ENCODE measurements at places on chromosomes 13 and 19. TPM values are rescaled to one million over a fixed set of nuclear protein-coding genes. Genes with fewer than 3 reads are reported as not detected.

The STARD13 gene
- 0.02 TPM for total RNA-seq

- peaks cover 25% of the 10 kb centered on the region for H3K4me1 ChIP-seq
- H3K4me3 ChIP-seq = no peak overlapping the region
- peaks cover 27% of the 10 kb centered on the region for H3K36me3 ChIP-seq
- H3K27me3 ChIP-seq = no peaks in the 10 kb centered on the region
- H3K27ac ChIP-seq = no peak overlapping the region
These were observed 8.8 kb downstream of the DAZAP1 start for GRCh38 chr19:1416014-1416841.

The OVOL3 gene
- not detected for total RNA-seq

DNA sequence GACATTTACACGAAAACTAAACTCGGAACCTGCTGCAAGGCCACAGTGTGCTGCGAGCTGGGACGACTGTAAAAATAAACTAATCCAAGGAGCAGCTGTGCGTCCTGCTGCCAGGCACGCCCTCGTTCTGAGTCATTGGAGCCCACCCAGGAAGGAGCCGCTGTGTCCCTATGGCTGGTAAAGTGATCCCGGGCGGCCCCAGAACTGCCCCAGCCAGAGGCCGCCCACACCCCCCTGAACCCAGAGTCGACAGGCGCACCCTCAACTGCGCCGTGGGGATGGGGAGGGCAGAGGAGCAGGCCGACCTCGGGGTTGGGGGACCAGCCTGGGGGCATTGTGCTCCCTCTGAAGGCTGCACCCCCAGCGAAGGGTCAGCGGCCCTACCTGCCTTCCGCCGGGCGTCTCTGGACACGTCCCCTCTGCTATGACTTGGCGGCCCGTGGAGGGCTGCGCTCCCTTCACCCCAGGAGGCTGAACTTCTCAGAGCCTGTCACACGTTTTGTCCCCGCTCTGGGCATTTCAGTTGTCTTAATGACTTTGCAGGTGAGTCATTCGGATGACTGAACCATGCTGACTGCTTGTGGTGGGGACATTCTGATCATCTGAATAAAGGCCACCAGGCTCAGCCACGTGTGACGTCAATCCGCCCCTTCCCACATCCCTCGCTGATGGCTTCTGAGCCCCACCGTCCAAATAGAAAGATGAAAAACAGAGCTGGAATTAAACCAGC lies 42.7 kb downstream of the ADPRHL1 start:
- DNase-seq = no peak
- H3K4me1 ChIP-seq = no peaks in the 10 kb centered on the region
- no peaks in the 10 kb centered on the region for H3K27me3 ChIP-seq
- no peak overlapping the region for H3K27ac ChIP-seq
- H3K36me3 ChIP-seq = no peaks in the 10 kb centered on the region

GRCh38 chr19:33114312-33114711 lies 17.6 kb upstream of the WDR88 start:
- peaks cover 48% of the 10 kb centered on the region for H3K36me3 ChIP-seq
- DNase-seq = no peak
- H3K4me3 ChIP-seq = no peak overlapping the region
- no peaks in the 10 kb centered on the region for H3K27me3 ChIP-seq
- H3K4me1 ChIP-seq = no peaks in the 10 kb centered on the region
- no peak overlapping the region for H3K27ac ChIP-seq

GRCh38 chr19:18297308-18297707 lies 15.9 kb upstream of the JUND start:
- peaks cover 66% of the 10 kb centered on the region for H3K4me1 ChIP-seq
- no peak for DNase-seq
- peaks cover 3% of the 10 kb centered on the region for H3K36me3 ChIP-seq
- no peak overlapping the region for H3K27ac ChIP-seq
- no peaks in the 10 kb centered on the region for H3K27me3 ChIP-seq
- H3K4me3 ChIP-seq = no peak overlapping the region

The RASGRP4 gene
- 2.6 TPM for total RNA-seq

GRCh38 chr19:14779151-14779550 lies 791 bp upstream of the ADGRE2 start:
- no peak for DNase-seq
- H3K27me3 ChIP-seq = peaks cover 24% of the 10 kb centered on the region
- H3K36me3 ChIP-seq = no peaks in the 10 kb centered on the region
- H3K4me1 ChIP-seq = peaks cover 15% of the 10 kb centered on the region

DNA sequence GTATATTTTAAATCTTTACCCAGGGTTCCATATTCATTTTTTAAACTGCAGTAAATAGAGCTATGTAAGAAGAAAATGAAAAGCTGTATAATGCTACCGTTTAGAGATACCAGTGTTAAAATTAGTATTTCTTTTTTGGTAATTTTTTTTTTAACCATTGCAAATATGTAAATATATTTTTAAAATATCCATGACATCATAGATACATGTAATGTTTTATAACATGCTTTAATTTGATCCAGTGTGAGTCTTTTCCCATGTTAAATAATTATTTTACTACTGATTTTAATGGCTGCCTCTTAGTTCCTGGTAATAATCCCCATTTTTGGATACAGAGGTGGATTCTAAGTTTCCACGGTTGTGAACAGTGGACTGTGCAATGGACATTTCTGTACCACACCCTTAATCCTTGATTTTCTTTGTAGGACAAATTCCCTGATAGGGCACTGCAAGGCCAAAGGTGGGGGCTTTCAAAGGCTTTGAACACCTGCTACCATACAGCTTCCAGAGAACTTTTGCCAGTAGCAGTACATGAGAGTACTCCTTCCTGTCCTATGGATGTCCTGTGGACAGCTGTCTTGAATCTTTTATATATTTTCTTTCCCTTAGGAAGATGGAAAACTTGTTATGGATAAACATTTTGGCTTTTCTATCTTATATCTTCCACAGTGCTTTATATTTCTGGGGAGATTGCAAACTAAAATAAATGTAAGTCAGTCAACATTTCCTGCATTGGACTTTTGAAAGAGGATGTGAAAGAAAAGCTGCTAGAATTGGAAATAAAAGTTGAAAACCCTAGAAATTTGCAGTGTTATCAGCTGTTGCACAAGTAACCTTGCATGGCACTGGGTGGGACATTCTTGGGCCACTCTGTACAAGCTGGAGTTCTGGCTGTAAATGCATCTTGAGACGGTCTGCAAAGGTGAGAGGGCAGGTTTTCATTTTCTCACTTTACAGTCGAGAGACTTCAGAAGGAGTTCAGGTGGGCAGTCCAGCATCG lies 46.8 kb downstream of the ARHGEF7 start:
- no peak overlapping the region for H3K27ac ChIP-seq
- H3K4me1 ChIP-seq = peaks cover 26% of the 10 kb centered on the region
- H3K27me3 ChIP-seq = no peaks in the 10 kb centered on the region

- peaks cover 19% of the 10 kb centered on the region for H3K27me3 ChIP-seq
- no peak overlapping the region for H3K27ac ChIP-seq
- H3K36me3 ChIP-seq = no peaks in the 10 kb centered on the region
- H3K4me3 ChIP-seq = no peak overlapping the region
- no peaks in the 10 kb centered on the region for H3K4me1 ChIP-seq
These were observed 32.2 kb upstream of the SLC15A1 start for GRCh38 chr13:98784666-98785065.

- H3K36me3 ChIP-seq = peaks cover 57% of the 10 kb centered on the region
- peaks cover 58% of the 10 kb centered on the region for H3K4me1 ChIP-seq
These were observed 59.4 kb downstream of the ZDHHC20 start for GRCh38 chr13:21399741-21400140.

The CYP4F11 gene
- total RNA-seq = not detected

GRCh38 chr19:23345838-23346237 lies 49.4 kb downstream of the ZNF91 start:
- no peak overlapping the region for H3K27ac ChIP-seq
- no peak for DNase-seq
- no peaks in the 10 kb centered on the region for H3K27me3 ChIP-seq
- peaks cover 84% of the 10 kb centered on the region for H3K36me3 ChIP-seq

DNA sequence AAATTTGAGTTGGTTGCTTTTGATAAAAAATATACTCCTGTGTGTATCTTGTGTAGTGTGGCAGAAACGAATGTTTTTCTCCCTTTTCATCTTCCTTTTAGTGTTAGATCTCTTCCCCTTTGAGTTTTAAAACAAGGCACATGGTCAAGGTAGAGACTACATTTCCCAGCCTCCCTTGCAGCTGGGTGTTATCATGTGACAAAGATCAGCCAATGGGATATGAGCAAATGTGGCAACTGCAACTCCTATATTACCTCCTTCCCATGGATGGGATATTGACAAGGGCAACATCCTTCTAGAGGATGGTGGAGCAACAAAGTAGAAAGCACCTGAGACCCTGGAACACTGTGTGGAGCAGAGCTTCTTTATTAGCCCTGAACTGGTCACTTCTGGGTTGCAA lies 42.4 kb downstream of the ADGRE3 start:
- H3K36me3 ChIP-seq = no peaks in the 10 kb centered on the region
- no peak overlapping the region for H3K4me3 ChIP-seq
- no peak for DNase-seq
- H3K4me1 ChIP-seq = no peaks in the 10 kb centered on the region
- H3K27ac ChIP-seq = no peak overlapping the region

DNA sequence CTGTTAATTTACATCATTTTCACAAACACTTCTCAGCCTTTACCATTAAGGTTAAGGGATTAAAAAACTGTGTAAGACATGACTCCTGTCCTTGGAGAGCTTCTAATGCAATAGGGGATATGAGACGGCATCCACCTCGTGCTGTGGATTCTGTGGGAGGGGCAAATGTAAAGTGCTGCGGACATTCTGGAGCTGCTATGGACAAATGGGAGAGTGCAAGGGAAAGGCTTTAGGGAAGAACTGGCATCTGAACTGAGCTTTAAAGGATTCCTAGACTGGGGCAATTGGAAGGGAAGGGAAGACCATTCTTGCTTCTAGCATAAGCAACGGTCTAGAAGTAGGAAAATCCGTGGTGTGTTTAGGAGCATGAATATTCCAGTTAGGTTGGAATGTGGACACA lies 31.4 kb downstream of the CDADC1 start:
- H3K27me3 ChIP-seq = no peaks in the 10 kb centered on the region
- H3K27ac ChIP-seq = no peak overlapping the region
- H3K4me3 ChIP-seq = no peak overlapping the region
- H3K36me3 ChIP-seq = peaks cover 6% of the 10 kb centered on the region
- no peak for DNase-seq
- H3K4me1 ChIP-seq = no peaks in the 10 kb centered on the region

- H3K27ac ChIP-seq = no peak overlapping the region
- H3K27me3 ChIP-seq = peaks cover 2% of the 10 kb centered on the region
- DNase-seq = no peak
- H3K4me1 ChIP-seq = no peaks in the 10 kb centered on the region
These were observed 420.2 kb downstream of the KCTD12 start for GRCh38 chr13:76466043-76466442.

DNA sequence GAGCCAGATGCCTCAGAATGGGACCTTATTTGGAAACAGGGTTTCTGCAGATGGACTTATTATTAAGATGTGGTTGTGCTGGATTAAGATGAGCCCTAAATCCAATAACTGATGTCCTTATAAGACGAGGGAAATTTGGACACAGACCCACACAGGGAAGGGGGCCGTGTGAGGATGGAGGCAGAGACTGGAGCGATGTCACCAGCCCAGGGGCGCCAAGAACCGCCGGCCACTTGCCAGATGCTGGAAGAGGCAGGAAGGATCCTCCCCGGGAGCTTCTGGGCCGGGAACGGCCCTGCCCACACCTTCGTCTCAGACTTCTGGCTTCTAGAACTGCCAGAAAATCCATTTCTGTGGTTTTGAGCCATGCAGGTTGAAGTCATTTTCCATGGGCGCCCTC lies 26.6 kb downstream of the GNG7 start:
- no peaks in the 10 kb centered on the region for H3K4me1 ChIP-seq
- no peak overlapping the region for H3K27ac ChIP-seq
- no peaks in the 10 kb centered on the region for H3K36me3 ChIP-seq

All from activated CD4-positive, alpha-beta T cell treated with anti-CD3 and anti-CD28 coated beads, Interleukin-2, amount 10 ng/mL, durations not matched to agents 7 days and 5 days (primary cell).